Progenitor cell of endocrine pancreas (in vitro differentiated cells): ENCODE measurements at places on chromosomes 12 and 14. TPM values are rescaled to one million over a fixed set of nuclear protein-coding genes. Genes with fewer than 3 reads are reported as not detected.

TBX3 gene
- total RNA-seq: 16.3 and 22.7 TPM in 2 replicates

GRCh38 chr12:79782172-79782900, 91.6 kb upstream of the PAWR start:
- peaks cover 6% of the 10 kb centered on the region for H3K36me3 ChIP-seq
- DNase-seq: no peak
- H3K4me3 ChIP-seq: no peak overlapping the region
- no peak overlapping the region for H3K27ac ChIP-seq

KLRD1 gene
- total RNA-seq: 0.20 and 0.48 TPM in 2 replicates

DNA sequence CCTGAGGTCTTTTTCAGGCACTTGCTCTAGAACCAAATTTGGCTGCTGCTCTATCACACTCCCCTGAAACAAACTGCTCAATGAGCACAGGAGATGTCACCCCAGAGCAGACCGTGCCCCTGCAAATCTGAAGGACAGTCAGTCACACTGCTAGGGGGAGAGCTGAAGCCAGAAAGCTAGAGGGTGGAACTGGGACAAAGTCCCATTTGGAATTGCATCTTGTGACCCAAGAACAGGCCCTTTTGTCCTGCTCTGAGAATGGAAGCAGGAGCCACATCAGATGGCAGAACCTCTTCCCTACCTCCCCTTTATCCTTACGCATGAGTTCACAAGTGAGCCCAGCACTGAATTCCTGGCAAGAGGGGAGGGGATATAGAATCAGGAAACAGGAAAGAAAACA, 64.7 kb downstream of the MAP3K9 start:
- no peaks in the 10 kb centered on the region for H3K27me3 ChIP-seq
- H3K27ac ChIP-seq: no peak overlapping the region
- H3K4me3 ChIP-seq: no peak overlapping the region
- peaks cover 2% of the 10 kb centered on the region for H3K4me1 ChIP-seq
- peaks cover 26% of the 10 kb centered on the region for H3K36me3 ChIP-seq

- H3K36me3 ChIP-seq: peaks cover 9% of the 10 kb centered on the region
- H3K27ac ChIP-seq: no peak overlapping the region
- no peaks in the 10 kb centered on the region for H3K4me1 ChIP-seq
- no peak overlapping the region for H3K4me3 ChIP-seq
- H3K27me3 ChIP-seq: no peaks in the 10 kb centered on the region
These were observed 9.9 kb downstream of the HELB start for GRCh38 chr12:66312189-66312588.

SLC39A2 gene
- not detected in 2 replicates for total RNA-seq

EEF1AKMT3 gene
- 5.6 and 6.7 TPM in 2 replicates for total RNA-seq

BLTP3B gene
- total RNA-seq: 22.7 and 23.6 TPM in 2 replicates

DNA sequence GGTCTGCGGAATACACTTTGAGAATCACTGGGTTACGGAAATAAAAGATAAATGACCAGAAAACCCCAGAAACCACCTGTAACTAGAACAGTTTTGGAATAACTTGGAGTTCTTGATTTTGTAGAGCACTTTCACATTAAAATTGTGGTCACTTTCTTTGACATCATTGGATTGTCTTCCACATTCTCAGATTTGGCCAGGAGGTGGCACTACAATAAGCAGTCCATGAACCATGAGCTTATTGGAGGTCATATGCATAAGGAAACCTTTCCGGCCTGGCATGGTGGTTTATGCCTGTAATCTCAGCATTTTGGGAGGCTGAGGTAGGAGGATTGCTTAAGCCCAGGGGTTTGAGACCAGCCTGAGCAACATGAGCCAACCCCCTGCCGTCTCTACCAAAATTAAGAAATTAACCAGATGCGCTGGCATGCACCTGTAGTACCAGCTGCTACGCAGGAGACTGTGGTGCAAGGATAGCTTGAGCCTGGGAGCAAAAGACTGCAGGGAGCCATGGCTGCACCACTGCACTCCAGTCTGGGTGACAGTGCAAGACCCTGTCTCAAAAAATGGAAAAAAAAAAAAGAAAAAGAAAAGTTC, 107.7 kb upstream of the CAND1 start:
- DNase-seq: no peak
- H3K27ac ChIP-seq: no peak overlapping the region
- H3K27me3 ChIP-seq: peaks cover 3% of the 10 kb centered on the region
- no peaks in the 10 kb centered on the region for H3K36me3 ChIP-seq

DNA sequence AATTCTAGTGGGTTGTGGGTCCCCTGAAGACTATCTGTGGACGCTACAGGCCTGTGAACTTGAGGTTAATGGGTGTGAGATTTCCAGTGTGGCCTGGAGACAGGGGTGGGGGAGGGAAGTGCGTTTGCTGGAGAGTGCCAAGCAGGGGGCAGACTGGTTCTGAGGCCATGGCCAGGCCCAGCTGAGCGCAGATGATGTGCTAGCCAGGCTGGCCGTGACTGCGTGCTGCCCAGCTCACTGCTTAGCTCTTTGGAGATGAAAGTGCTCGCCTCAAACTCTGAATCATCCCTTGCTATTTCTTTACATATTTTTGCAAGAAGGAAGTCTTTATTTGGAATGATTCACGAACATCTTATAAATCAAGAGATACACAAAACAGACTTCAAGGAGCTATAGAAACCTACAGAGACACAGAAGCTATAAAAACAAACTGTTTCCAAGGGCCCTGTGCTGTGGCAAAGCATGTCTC, 75.2 kb upstream of the PLEKHG3 start:
- H3K4me1 ChIP-seq: peaks cover 17% of the 10 kb centered on the region
- no peak overlapping the region for H3K27ac ChIP-seq
- H3K27me3 ChIP-seq: peaks cover 2% of the 10 kb centered on the region
- H3K36me3 ChIP-seq: no peaks in the 10 kb centered on the region
